ENCODE measurements at places on chromosomes 6 and 20.

DNA sequence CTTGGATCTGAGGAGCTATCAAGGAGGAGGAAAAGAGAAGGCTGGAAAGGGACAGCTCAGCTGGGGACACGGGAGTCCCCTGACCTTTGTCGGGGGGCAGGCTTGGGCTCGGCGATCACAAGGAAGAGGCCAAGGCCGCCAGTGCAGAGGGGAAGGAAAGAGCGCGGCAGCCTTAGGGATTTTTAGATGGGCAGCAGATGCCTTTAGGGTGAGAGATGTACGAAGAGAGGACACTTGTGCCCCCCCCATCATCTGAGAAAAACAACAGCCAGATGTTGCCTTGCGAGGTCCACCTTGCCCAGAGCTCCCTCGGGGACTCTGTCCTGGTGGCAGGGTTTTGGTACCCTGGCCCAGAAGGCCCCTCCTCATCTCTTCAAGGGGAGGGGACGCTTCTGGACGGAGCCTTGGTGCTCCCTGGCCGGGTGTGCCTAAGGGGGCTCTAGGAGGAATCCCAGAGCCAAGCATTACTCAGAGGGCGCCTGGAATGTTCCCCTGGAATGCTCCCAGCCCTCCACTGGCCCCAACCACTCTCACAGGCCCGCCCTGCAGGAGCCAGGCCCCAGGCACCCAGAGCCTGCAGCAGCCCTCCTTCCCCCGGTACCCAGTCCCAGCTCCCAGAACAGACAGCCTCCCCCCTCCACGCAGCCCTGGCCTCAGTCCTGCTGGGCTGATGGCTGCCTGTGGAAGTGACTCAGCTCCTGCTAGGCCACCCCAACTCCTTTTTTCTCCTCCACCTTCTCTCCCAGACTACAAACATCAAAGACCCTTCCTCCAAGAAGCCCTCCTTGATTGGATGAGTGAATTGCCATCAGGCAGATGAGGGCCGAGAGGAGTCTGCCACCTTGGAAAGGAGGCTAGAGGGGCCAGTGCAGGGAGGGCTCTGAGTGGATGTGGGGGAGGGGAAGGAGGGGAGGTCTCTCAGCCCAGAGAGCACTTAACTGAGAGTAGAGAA lies 1.8 kb downstream of the ADAM33 start:
- DNase-seq: no peak

DNA sequence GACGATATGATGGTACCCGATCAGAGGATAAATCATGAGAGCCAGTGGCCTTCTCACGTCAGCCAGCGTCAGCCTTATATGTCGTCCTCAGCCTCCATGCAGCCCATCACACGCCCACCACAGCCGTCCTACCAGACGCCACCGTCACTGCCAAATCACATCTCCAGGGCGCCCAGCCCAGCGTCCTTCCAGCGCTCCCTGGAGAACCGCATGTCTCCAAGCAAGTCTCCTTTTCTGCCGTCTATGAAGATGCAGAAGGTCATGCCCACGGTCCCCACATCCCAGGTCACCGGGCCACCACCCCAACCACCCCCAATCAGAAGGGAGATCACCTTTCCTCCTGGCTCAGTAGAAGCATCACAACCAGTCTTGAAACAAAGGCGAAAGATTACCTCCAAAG lies 122.2 kb downstream of the TMEM242 start:
- no peak for DNase-seq

- DNase-seq: no peak
Observed at GRCh38 chr6:1096967-1097765, 214.7 kb upstream of the FOXQ1 start.

- DNase-seq: no peak
Observed at GRCh38 chr20:63119963-63120807, 95.7 kb downstream of the YTHDF1 start.

DNA sequence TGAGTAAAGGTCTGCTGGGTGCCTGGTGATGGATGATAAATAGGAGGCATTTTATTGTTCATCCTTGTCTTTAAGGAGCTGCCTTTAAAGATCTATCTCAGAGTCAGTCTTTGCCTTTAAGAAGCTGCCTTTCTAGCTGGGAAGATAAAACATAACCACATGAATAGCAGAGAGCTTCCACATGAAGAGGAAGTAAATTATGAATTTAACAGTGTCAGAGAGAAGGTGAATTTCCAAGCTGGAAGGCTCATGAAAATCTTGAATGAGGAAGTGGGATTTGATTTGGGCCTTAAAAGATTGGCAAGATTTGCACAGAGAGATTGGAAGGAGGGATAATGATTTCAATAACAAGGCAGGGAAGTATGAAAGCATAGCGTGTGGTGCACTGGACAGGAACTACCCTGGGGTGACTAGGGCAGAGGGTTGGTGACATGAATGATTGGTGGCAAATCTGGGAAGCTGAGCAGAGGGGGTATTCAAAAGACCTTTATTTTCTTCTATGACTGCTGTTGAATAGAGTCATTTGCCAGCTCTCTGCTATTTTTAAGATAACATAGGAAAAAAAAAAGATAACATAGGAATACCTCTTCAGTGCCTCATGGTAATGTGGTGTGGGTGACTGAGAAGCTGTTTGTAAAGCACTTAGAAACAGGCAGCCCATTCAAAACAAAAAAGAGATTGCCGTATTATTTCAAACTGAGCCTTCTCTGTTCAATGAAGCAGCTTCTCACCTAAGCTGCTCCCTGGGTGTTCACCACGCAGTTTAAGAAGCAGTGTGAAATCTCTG lies 591.6 kb downstream of the PKHD1 start:
- DNase-seq: no peak
